ENCODE measurements at places on chromosomes 7 and 10. TPM values are rescaled to one million over a fixed set of nuclear protein-coding genes. Genes with fewer than 3 reads are reported as not detected.

GRCh38 chr7:133904776-133905175 lies 222.4 kb upstream of the LRGUK start:
- DNase-seq: no peak

DNA sequence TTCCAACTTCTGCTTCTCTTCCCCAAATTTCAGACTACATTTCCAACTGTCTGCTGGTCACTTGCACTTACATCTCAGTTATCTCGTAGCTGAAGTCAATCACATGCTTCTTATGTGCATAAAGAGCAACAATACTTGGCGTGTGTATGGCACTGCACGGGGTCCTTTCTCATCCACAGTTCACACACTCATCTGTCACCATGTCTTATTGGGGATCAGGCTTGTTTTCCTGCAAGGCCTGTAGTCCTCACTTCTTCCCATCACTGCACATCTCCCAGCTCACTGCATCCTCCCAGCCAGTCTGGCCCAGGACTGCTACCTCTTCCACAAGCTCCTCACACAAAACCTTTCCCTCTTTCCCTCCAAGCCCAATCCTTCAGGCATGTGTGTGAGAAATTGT lies 35.3 kb downstream of the NUDCD3 start:
- DNase-seq: no peak

The AKR1B15 gene
- not detected for total RNA-seq

GRCh38 chr10:68647672-68648341 lies 73.2 kb upstream of the CCAR1 start:
- DNase-seq: no peak

The TMEM139 gene
- total RNA-seq: 4.7 TPM

The PON3 gene
- total RNA-seq: 2.8 TPM
